ENCODE measurements at places on chromosomes 4 and X.

DNA sequence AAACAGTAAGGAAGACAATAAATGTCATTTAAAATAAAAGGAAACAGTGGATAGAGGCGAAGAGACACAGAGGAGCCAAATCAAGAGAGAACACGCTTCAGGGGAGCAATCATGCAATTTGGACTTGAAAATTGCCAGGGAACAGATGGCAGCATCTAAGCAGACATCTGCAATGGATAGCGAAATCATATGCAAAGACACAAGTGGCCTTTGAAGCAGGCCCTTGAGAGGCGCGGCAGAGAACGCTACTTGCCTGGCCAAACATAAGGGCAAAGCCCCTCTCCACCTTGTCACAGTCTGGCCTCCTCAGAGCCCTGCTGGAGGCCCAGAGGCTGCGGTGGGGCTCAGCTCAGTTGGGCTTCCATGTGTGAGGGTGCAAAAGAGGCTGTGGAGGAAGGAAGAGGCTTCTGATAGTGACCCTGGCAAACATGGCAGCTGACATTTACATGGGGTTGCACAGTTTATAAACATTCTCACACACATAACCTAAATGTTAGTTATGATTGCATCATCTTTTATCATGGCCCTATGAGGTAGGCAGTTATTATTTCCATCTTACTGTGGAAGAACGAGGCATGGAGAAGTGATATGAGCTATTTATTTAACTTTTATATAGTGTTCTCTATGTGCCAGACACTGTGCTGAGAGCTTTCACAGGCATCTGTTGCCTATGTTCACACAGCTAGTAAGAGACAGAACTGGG lies 18.3 kb downstream of the ADGRG4 start:
- DNase-seq, result peak; percentile 82

GRCh38 chr4:48038666-48039065 lies 22.1 kb downstream of the NIPAL1 start:
- no peak for DNase-seq

DNA sequence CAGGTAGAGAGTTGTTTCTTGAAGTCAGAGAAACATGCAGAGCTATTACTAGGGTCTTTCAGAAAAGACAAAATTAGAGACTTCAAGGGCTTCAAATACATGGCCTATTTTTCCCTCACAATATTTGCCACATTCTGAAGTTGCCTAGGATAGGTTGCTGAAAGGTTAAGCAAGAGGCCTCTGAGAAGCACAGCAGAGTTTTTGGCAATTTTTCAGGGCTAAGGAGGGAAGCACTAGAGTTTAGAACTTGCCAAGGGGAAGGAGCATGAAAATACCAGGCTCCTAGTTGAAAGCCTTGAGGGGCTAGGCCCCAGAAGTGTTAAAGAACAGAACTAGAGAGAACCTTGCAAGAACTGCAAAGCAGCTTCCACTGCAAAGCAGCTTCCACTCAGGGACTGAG lies 86.4 kb downstream of the ANAPC10 start:
- no peak for DNase-seq

DNA sequence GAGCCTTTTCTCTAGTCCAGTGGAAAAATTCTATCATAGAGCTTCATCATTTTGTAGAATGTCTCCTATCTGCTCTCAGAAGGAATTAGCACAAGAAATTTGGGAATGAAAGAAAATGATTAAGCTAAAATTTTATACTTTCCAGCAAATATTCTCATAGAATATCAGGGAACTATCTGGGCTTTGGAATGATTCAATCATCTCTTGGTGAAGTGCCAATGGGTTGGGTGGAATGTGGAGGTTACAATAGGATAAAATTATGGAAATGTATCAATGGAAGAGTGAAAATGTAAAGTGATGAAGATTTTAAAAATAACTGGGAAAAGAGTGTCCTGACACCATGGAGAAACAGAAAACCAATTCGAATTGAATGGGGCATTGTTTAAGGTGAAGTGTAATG lies 119.0 kb upstream of the MID1 start:
- DNase-seq, result no peak

- DNase-seq, result no peak
These were observed 22.7 kb upstream of the YTHDC1 start for GRCh38 chr4:68372588-68372987.

- no peak for DNase-seq
These were observed 180.7 kb upstream of the SFRP2 start for GRCh38 chr4:153969542-153969941.

- DNase-seq, result no peak
These were observed 98.9 kb downstream of the GATB start for GRCh38 chr4:151661873-151662272.

GRCh38 chr4:2263926-2264321 lies 2.0 kb upstream of the MXD4 start:
- no peak for DNase-seq

GRCh38 chr4:88857588-88857987 lies 160.0 kb upstream of the NAP1L5 start:
- no peak for DNase-seq

- DNase-seq, result no peak
These were observed 126.8 kb upstream of the CXorf66 start for GRCh38 chrX:140092121-140092520.

- no peak for DNase-seq
These were observed 357.8 kb downstream of the TLL1 start for GRCh38 chr4:166230841-166231240.

DNA sequence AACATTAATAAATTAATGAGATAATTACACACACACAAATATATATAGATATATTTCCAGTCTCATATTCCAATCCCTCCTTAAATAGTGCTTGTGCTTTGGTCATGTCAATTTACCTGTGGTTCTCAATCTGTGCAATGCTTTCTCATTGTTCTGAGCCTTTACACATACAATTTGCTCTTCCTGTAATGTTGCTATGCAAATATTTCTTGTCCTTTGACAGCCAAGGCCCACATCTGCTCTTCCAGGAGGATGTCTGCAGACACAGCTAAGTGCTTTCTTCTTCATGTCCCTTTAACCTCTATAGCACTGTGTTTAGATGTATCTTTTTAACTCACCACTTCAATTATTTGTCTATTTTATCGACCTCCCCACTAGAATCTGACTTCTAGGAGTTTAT lies 67.3 kb upstream of the RAPGEF2 start:
- DNase-seq, result no peak

DNA sequence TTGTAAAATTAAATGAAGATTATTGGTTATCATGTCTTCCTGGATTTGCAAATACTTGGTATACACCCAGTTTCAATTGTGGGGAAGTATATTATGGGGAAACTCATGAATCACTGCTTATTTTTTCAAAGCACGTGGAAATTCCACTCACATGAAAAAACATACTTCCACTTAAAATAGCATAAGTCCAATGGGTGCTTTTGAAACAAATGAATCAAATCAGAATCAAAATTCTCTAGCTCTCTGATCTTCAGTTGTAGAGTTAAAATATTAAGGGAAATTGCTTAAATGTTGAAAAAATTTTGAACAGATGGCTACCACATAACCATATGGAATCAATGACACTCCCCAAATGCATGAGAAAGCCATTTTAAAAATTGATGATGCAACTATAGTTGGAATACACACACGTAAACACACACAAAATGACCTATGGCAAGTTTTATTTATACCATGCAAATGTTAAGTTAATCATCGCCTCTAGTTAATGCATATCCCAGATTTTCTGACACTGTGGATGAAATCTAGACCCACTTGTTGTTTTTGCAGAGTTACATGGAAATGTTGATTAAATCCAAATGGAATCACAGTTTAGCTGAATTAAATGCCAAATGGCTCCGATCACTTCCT lies 93.2 kb downstream of the ARSF start:
- no peak for DNase-seq

DNA sequence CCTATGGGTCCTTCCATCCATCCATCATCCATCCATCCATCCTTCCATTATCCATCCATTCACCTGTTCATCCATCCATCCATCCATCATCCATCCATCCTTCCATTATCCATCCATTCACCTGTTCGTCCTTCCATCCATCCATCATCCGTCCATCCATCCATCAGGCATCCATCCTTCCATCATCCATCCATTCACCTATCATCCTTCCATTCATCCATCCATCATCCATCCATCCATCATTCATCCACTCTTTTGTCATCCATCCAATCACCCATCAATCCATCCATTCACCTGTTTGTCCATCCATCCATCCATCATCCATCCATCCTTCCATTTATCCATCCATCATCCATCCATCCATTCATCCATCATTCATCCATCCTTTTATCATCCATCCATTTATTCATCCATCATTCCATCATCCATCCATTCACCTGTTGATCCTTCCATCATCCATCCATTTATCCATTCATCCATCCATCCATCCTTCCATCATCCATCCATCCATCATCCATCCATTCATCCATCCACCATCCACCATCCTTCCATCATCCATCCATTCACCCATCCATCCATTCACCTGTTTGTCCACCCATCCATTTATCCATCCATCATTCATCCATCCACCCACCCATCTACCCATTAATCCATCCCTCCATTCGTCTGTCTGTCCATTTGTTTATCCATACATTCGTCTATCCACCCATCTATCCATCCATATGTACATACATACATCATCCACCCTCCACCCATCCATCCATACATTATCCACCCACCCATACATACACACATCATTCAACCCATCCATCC lies 34.8 kb downstream of the SH3TC1 start:
- DNase-seq, result no peak

GRCh38 chr4:36208893-36209473 lies 35.3 kb downstream of the ARAP2 start:
- DNase-seq, result no peak

DNA sequence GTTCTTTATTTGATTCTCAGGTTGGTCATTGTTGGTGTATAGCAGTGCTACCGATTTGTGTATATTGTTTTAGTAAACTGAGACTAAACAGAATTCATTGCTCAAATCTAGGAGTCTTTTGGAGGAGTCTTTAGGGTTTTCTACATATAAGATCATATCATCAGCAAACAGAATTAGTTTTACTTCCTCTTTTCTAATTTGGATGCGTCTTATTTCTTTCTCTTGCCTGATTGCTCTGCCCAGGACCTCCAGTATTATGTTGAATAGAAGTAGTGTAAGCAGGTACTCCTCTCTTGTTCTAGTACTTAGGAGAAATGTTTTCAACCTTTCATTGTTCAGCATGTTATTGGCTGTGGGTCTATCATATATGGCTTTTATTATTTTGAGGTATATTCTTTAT lies 92.6 kb downstream of the IQCM start:
- no peak for DNase-seq

DNA sequence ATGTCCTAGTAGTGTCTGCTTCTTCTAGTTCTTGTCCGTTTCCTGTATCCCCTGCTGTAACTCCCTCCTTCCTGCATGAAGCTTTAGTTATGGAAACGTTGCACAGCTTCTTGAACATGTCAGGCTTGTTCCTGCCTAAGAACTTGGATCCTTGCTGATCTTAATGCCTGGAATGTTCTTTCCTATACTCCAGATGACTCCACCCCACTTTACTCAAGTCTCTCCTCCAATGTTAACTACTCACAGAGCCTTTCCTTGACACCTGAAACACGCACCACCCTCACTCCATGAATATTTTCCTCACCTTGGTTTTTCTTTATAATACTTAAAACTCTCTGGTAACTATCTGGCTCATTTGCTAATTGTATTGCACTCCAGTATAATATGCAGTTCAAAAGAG lies 19.4 kb downstream of the MAGEC3 start:
- no peak for DNase-seq

DNA sequence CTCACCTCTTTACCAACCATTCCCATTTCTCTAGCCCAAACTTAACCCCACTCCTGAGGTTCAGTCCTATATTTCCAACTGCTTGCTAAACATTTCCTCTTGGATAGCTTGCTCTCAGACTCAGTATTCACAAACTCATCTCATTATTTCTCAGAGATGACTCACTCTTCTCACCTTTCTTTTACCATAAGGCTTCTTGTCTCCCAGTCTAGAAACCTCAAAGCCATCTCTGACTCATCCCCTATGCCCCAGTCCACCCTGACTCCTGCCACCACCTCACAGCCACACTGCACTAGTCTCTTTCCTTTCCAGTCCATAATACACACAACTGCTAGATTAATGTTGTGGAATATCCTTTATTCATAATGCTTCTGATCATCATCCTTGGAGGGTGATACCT lies 4.8 kb downstream of the FRMPD3 start:
- DNase-seq, result no peak

- DNase-seq, result no peak
These were observed 30.2 kb downstream of the OFD1 start for GRCh38 chrX:13764765-13765164.

DNA sequence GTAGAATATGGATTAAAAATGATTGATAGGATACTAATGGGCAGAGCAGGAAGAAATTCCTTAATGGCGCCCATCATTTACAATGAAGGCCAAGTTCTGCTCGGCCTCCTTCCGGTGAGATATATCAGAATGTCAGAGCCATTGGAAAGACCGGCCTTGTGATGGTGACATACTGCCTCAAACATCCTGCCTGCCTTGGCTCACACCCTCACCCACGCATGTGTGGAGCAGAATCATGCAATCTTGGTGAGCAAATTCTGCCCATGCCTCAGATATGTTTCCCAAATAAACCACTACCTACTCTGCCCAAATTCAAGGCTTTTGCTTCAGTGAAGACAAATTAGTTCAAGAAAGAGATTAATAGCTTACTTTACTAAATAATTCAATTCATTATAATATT lies 163.3 kb downstream of the MID1 start:
- DNase-seq, result no peak

DNA sequence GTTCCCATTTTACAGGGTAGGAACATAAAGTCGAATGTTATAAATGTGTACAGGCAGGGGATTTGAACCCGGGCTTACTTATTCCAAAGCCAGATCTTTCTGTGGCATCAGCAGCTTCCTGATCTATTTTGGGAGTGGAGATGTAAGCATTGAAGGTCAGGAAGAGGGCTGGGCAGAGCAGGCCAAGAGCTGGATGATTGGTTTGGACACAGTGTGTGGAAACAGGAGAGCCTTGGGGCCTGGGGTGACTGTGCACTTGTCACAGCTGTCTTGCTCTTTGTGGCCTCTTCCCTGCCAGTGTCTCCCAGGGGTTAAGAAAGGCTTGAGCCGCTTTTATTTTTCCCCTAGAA lies 127.9 kb upstream of the ENPP6 start:
- no peak for DNase-seq

DNA sequence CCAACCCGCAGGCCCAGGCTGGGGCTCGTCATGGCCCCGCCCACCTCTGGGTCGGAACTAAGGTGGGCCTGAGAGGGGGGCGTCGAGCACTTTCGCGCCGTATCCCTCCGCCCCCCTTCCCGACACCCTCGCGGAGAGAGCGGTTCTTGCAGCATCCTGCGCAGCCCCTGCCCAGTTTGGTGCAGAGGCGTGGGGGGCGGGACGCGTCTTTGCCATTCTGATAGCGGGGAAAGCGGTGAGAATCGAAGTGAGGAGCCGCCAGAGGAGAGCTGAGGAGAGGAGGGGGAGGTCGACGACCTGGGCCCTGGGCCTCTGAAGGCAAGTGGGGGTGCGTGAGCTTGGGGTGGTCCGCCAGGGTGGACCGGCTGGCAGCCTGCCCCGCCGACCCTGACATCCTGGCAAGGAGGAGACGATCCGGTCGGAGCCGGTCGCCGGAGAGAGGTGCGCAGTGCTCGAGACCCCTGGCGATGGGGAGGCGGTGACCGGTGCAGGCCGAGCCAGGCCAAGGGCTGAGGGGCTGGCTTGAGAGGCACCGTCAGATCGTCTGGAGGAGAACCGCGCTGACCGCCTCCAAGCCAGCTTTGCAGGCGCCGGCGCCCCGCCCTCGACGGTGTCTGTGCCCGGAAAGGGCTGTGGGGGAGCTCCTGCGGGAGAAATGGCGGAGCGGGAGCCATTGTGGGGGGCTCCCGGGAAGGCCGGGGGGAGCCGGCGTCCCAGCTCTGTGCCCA lies 25.5 kb downstream of the GPRASP3 start:
- no peak for DNase-seq

Measured in NCI-H1436 (cell line).